ENCODE measurements at places on chromosomes 12 and 14. TPM values are rescaled to one million over a fixed set of nuclear protein-coding genes. Genes with fewer than 3 reads are reported as not detected.

GRCh38 chr14:30016002-30016401 is 88.4 kb upstream of the PRKD1 start:
- no peak for DNase-seq

GRCh38 chr12:16155938-16156337 is 121.5 kb downstream of the SLC15A5 start:
- DNase-seq = no peak

DNA sequence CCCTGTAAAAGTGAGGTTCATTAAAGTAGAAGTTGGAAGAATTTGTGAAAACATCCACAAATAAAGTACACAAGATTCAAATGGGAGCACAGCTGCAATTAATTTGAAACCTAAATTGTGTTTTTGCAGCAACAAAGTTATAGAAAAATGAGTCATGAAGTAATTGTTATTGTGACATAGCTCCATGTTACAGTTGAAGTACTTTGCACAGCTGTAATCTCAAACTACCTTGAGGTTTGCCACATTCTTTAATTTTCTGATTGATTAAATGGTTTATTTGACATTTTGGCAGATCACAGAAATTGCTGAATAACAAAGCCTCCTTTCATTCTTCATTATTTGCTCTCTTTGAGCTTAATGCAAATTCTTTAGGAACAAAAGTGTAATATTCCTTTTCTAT is 111.3 kb downstream of the RMST start:
- DNase-seq = no peak

DNA sequence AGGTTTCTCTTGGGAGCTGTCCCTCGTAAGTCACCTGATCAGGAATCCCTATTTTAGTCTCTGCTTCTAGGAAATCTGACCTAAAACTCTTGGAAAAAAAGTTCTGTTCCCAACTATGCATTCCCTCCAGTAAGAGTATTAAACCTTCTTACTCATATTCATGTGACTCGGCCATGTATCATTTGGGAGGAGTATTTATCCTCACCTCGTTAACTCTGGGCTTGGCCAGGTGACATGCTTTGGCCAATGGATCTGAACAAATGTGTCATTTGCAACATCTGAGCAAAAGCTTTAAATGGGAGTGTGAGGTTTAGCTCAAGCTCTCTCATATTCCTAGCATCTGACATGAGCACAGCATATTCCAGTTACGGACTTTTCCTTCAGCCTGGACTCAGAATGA is 226.8 kb downstream of the NUAK1 start:
- no peak for DNase-seq

CPNE6 gene
- 0.04 TPM for total RNA-seq

DNA sequence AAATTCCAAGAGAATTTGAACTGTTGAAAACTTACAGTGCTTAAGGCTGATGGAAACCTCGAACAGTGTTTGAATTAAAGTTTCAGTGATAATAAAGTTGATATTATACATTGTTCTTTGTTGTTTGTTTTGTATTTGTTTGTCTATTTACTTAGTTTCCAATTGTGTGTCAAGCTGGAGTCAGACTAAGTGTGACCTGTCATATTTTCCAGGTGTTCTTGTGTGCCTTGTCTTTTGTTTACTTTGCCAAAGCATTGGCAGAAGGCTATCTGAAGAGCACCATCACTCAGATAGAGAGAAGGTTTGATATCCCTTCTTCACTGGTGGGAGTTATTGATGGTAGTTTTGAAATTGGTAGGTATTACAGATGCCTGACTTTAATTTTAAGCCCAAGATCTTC is 6.0 kb downstream of the SLCO1C1 start:
- no peak for DNase-seq

DNA sequence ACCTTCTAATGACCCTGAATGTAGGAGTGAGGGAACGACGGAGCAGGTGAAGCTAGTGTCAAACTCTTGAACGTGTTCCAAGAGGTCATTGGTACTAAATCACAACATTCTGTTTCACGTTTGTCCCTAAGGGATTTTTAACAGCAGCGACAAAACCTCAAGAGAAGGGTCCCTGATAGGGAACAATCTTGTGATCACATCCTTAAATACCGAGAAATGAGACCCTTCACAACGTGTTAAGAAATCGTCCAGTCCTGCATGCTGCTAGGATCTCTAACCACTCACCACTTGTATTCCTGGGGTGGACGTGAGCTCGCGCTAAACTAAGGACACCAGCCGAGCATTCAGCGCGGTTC is 134.1 kb upstream of the KRAS start:
- DNase-seq = no peak

DNA sequence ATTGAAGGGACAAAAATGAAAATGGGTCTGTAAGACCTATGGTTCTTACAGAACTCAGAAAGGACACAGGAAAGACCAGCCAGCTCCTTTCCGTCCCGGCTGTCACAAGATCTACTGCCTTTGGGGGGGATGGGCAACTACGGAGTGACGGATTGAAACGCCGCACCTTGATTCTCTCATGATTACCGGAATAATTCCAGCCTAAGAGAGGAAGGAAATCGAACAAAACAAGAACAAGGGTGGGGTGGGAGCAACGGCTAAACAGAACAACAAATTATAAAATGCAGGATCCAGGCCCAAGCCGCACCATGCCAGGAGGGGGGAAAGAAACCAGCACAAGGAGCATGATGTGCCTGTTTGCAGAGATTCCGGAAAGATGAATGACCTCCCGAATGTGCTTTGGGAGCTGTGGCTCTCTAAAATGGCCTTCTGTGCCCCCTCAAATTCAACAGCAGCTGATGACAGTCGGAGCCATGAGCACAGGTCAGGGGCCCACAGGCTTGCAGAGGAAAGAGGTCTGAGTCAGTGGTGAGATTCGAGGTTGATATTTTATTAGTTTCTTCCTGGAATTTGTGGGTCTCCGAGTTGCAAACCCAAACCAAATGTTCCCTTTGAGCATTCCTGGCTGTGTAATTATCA is 72.1 kb downstream of the SPRING1 start:
- peak; percentile 37 for DNase-seq

GRCh38 chr14:99883866-99884650 is 90.8 kb downstream of the EML1 start:
- no peak for DNase-seq

- DNase-seq = peak; percentile 13
Measured at GRCh38 chr12:107144990-107145389, 51.6 kb upstream of the CRY1 start.

FSCB gene
- not detected for total RNA-seq

RNF41 gene
- total RNA-seq = 98.4 TPM

GRCh38 chr12:127416796-127417195 is 850.2 kb upstream of the TMEM132C start:
- DNase-seq = no peak

DNA sequence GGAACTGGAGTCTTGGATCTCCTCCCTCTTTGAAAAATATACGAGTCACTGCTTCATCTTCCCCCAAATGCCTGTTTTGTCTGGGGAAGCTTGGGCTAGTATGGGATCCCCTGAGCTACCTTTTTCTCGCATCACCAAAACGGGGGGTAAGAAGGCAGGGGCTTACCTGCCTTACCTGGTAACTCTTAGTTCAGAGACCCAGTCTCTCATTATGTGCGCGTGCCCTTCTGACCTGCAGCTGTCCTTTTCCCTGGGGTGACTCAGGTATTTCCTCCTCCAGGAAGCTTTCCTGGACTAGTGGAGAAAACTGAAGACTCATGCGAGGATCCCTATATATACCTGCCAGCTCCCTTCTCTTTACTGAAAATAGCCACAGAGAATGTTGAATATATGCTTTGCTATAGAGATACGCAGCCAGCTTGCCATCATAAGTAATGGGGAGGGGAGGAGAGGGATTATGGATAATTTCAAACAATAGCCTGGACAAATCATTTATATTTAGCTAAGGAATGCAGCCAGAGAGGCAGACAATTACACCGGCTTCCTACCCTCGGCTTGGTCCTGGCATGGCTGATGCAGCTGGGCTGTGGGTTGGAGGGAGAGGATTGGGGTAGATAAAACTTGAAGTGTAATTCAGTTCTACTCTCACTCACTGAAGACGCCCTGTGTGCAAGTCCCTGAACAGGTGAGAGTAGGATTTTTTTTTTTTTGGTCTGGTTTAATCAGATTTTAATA is 1.1 kb downstream of the TSPAN9 start:
- no peak for DNase-seq

DNA sequence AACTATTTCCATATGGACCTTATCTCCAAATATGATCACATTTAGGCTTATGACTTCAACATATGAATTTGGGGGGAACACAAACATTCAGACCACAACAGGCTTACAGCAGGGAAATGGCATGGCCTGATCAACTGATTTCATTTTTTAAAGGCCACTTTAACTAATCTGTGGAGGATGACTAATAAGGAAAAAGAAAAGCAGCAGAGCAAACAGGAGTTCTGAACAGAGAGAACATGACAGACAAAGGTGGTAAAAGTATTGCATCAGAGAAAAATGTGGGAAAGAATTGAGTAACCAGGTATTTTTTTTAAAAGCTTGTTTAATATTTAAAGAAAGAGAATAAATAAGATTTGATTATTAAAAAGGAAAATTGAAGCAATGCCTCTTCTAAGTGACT is 366.1 kb upstream of the TMPO start:
- no peak for DNase-seq

GRCh38 chr14:36773136-36773540 is 111.5 kb downstream of the PAX9 start:
- peak; percentile 7 for DNase-seq

TC2N gene
- total RNA-seq = 11.5 TPM

- DNase-seq = no peak
Measured at GRCh38 chr12:124073356-124074035, 100.5 kb downstream of the ZNF664 start.

DNA sequence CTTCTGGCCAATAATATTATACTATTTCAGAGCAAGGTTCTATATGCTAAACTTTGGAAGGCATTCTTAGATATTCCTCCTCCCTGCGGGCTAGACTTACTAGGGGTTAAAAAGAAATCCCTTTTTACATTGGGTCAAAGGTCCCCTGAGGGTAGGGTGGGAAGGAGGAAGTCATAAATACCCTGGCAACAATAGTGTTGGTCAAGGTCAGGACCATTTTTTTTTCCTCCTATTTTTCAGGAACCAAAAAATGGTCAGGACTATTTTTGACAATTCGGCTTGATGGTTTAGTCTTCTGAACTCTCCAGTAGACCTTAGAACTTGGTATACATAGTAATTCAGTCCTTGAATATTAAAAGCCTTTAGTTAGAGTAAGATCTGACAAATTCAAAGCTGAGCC is 4.5 kb upstream of the NANOG start:
- DNase-seq = no peak

RPS6KA5 gene
- 1.1 TPM for total RNA-seq

DNA sequence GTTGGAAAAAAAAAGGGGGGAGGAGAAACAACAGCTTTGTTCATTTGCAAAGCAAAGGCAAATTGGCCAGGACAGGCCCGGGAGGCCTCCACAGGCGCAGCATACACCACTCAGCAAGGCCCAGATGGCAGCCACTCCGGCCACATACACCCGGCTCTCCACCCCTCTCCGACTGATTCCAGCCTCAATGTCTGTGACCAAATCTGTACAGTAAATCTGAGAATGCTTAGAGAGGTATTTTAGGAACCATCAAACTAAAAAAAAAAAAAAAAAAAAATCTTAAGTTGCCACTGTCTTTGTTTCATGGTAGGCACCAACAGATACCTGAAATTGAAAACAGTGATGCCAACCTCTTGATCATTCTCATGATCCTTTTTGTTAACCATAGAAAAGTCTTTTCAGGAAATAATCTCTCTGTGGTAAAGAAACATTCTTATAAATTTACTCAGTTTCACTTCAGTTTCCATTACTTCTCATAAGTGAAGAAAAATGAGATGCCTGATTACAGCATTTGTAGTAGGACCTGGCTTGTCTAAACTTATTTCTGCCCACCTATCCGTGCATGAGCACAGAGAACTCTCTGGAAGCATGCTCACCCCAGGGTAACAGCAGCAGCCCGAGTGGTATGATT is 20.2 kb downstream of the VPS37B start:
- no peak for DNase-seq

BDKRB1 gene
- total RNA-seq = 1.4 TPM

Measured in H7 (cell line).